Activated naive CD4-positive, alpha-beta T cell treated with anti-CD3 and anti-CD28 coated beads, Interleukin-2, amount 50 U/mL, for 16 hours (primary cell): ENCODE measurements at places on chromosomes 12 and 14.

GRCh38 chr14:61476105-61476753 is 154.8 kb downstream of the PRKCH start:
- DNase-seq = no peak

GRCh38 chr12:17016116-17016864 is 410.3 kb upstream of the LMO3 start:
- DNase-seq = no peak

GRCh38 chr14:104210817-104211195 is 72.4 kb downstream of the KIF26A start:
- no peak for DNase-seq

DNA sequence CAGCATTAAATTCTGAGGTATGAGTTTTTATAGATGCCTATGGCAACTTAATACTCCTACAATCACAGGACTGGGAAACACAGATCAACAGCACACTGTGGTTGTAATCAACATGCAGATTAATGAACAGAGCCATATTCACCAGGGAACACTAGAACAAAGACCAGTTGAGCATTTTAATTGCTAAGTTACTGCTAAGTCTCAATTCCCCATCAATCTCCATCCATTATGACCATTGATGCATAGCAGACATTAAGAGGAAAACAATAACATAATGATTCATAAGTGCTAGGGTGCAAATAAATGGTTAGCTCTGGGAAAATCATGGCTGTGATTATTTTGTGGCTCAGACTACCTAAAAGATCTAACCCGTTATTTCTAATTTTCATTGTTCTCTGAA is 505.6 kb downstream of the TRHDE start:
- no peak for DNase-seq

GRCh38 chr12:120892265-120892664 is 11.9 kb downstream of the SPPL3 start:
- no peak for DNase-seq

- DNase-seq = no peak
Observed at GRCh38 chr12:42588524-42589464, 752 bp downstream of the PRICKLE1 start.

DNA sequence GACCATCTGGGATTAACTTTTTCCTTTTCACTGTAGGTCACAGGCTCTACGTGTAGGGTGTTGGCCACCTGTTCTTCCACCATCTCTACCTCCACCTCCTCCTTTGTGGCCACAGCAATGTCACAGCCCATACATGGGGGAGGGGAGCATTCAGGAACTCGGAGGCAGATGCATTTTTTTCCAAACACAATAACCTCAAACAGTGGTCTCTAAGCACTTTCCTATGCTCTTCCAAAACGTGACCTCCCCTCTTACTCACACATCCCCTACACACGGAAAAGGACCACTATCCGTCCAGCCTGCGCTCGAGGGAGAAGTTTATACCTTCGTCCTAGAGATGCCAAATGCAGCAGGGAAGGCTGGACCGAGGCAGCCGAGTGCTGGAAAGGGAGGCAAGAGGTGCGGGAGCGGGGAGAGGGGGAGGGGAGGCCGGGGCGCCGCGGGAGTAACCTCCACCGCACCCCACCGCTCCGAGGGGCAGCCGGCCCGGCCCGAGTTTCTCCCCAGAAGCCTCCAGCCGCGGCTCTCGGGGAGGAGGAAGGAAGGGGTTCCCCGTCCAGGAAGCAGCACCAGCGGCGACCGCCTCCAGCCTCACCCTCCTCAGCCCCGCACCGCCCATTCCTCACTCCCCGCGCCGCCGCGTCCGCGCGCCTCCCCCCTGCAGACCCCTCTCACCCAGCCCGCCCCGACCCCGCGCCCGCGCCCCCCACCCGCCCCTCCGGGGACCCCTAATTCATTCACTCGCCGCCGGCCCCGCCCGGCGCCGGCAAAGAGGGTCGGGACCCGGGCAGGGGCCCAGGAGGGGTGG is 594 bp downstream of the KRAS start:
- peak; percentile 46 for DNase-seq

- DNase-seq = no peak
Observed at GRCh38 chr14:38203929-38204718, 3.6 kb upstream of the SSTR1 start.

DNA sequence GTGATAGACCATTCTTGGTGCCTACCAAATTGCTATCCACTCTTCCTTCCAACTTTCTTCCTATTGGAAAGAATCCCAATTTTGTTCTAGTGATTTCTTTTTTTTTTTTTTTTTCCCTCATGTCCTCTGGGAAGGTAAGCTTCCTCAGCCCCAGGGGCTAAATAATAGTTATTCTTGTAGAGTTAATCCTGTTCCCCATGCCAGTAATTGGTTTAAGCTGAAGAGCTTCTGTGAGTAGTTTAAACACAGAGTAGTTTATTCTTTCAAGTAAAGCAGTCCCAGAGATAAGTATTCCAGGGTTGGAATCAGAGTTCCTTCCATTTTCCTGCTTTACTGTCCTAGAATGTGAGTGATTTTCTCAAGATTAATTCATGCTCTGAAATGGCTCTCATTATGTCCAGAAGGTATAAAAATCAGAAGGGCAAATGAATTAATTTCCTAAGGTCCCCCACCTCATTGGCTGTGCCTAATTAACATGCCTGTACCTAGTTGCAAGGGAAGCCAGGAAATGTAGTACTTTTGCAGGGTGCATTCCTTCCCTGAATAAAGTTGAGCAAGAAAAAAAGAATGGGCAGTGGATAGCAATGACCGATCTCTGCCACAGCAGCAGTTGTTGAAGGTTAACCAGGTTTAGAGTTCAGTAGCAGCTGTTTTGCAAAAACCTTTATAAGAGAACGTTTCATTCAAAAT is 97.8 kb downstream of the PLEKHA5 start:
- DNase-seq = no peak

DNA sequence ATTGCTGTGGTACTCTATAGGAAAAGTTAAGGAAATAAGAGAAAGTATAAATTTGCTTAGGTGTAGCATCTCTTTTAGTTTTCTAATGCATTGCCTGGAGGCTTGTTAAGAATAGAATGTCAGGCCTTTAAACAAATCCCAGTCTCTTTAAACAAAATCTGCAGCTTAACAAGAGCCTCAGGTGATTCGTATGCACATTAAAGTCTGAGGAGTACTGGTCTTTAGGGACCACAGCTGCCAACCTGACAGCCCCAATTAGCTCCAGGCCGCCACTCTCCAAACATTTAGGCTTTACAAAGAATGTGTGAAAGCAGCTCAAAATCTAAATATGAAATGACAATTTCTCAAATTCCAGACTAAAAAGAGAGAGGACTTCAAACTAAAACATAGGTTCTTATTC is 35.7 kb downstream of the PAWR start:
- no peak for DNase-seq

GRCh38 chr14:64005822-64006221 is 153.0 kb downstream of the SYNE2 start:
- DNase-seq = no peak

- no peak for DNase-seq
Observed at GRCh38 chr14:35999294-35999693, 173.2 kb downstream of the BRMS1L start.

GRCh38 chr14:54606631-54607133 is 39.8 kb downstream of the SAMD4A start:
- DNase-seq = no peak

DNA sequence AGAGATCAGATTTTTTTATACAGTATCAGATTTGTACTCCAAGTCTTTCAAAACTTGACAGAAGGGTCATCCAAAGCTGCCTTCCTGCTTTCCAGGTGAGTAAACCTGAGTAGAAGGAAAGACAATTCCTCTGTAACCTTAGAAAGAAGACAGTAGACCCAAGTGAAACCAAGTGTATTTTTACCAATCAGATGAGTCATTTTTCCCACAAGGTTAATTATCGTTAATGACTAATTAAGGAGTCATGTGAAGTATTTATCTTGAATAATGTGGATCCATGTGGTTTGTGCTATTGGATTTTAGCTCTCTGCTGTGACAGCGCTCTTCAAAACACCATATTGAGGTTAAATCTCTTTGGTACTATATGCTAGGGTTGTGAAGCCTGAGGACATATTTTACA is 74.0 kb upstream of the PELI2 start:
- DNase-seq = no peak

GRCh38 chr14:22158560-22158959 is 430.5 kb downstream of the DAD1 start:
- DNase-seq = no peak

DNA sequence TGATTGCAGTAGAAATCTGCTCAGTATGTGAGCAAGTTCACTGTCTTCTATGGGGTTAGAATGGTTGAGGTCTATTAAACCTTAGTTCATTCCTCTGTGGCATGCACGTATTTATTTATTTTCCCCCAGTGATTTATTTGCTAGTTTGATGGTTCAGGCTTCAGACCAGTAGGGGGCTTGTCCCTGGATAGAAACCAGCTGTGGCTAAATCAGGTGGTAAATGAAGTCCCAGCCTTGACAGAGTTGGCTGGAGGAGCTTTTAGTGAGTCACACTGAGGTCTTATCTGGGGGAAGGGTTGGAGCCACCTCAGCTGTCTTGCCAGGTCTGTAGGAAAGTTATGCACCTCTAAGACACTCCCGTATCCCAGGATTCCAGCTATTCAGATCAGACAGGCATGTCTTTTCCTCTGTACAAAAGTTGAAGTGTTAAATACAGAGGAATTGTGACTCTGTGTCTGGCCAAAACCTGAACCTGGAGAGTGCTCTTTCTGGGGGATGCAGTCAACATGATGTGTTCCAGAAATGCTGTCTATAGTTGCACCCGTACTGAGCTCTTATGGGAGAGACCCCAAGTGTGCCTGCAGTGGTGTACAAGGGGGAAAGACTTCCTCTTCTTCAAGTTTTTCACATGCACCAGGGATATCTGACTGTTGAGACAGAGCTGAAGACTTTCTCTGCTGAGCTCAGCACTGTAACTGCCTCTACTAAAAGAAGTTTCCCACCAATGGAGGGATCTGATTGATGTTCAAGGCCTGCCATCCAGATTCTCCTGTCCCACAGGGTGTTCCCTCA is 1322.1 kb downstream of the TMEM121 start:
- DNase-seq = no peak

DNA sequence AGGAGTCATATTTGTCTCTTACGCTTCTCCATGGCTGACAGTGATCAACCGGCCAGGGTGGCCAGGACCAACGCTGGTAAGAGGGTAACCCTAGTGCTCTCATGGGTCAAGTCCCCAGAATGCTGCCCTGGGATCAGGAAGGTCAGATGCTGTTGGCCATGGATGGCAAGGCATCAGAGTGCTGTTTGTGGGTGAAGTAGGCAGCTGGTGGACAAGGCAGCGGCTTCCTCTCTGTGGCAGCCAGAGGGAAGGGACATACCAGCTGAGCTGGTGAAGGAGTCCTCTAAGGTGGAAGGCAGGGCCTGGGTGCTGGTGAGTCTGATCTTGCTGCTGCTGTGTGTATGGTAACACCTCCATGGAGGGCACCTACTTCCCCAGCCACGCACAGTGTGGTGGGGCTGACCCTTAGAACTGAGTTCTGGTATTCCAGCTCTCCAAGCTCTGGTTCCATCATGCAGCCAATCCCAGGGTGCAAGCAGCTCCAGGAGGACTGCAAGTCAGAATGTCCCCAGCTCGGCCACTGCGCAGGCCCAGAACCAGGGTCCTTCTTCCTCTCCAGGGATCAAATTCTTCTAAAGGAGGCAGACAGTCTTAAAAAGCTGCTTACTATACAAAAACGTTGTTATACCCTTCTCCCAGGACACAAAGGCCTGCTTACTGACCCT is 13.4 kb upstream of the SMOC1 start:
- no peak for DNase-seq
